GM23338 (cell line): ENCODE measurements at places on chromosomes 16 and 17.

DNA sequence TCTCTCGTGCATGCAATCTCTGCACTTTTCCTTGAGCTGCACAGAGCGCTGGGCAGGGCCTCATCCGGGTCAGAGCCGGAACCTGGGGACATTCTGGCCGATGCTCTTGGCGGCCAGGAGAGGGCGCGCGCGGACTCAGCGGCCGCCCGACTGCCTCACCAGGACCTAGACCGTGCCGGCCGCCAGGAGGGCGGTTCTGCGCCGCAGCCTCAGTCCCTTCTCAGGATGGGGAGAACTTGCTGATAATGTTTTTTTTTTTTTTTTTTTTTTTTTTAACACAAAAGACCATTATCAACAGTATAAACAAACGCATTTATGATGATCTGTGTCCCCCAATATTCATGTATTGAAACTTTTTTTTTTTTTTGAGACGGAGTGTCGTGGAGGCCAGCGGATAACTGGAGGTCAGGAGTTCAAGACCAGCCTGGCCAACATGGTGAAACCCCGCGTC is 8.1 kb upstream of the FLYWCH2 start:
- H3K27ac ChIP-seq: no peak overlapping the region
- peaks cover 11% of the 10 kb centered on the region for H3K27me3 ChIP-seq
- no peak overlapping the region for H3K4me3 ChIP-seq
- no peaks in the 10 kb centered on the region for H3K36me3 ChIP-seq
- 0 out of 2 replicates have a peak, but pooled peaks cover 5% of the 10 kb centered on the region for H3K4me1 ChIP-seq
- peak; percentile 84 for DNase-seq

- H3K4me3 ChIP-seq: no peak overlapping the region
- no peaks in the 10 kb centered on the region for H3K36me3 ChIP-seq
- no peak for DNase-seq
- no peak overlapping the region for H3K27ac ChIP-seq
- no peaks in the 10 kb centered on the region; the same call in 1 of the 2 replicates for H3K4me1 ChIP-seq
- H3K27me3 ChIP-seq: no peaks in the 10 kb centered on the region
Observed at GRCh38 chr16:72947379-72948237, 100.3 kb downstream of the ZFHX3 start.

- no peaks in the 10 kb centered on the region for H3K4me1 ChIP-seq
- DNase-seq: peak; percentile 74
- H3K27ac ChIP-seq: no peak overlapping the region
- no peak overlapping the region for H3K4me3 ChIP-seq
Observed at GRCh38 chr17:30554839-30555751, 77.9 kb downstream of the GOSR1 start.

GRCh38 chr17:66578781-66579489 is 256.0 kb upstream of the CACNG5 start:
- H3K27ac ChIP-seq: no peak overlapping the region
- no peaks in the 10 kb centered on the region for H3K36me3 ChIP-seq
- no peak overlapping the region for H3K4me3 ChIP-seq

DNA sequence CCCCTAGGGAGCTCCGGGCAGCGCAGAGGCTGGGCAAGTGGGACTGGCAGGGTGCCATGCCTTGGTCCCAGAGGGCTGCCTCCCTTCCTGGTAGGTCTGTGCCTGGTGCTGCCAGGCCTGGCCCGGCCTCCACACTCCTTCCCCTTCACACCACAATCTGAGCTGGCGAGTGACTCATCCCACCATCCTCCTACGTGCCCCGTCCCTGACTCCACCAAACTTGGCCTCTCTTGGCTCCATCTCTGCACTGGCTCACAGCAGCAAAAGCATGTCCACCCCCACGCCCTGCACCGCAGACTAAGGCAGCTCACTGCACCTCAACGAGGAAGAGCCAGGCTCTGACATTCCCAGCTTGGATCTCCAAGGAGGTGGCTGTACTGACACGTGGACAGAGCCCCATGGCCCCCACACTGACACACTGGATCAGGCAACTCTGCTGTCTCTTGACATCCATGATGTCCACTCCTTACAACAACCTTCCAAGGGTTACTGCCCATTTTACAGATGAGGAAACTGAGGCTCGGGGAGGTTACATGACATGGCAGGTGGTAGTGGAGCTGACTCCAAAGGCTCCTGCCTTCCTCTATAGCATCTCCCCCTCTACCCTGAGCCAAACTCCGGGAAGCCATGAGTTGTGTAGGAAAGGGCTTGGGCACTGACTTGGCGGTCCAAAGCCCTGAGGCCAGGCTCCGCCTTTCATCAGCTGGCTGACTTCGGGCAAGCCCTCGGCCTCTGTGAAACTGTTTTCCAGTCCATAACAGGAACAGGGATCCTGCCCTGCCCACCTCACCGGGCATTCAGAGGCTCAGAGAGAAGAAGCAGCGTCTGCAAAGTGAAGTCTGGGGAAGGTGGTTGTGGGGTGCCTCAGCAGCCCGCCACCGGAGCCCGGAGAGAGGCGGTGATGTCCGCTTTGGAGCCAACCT is 20.1 kb upstream of the KRT19 start:
- H3K27ac ChIP-seq: no peak overlapping the region
- H3K4me1 ChIP-seq: peaks cover 16% of the 10 kb centered on the region
- H3K27me3 ChIP-seq: no peaks in the 10 kb centered on the region
- H3K36me3 ChIP-seq: no peaks in the 10 kb centered on the region
- DNase-seq: no peak
- peak overlapping the region; percentile 48; the same call in 1 of the 2 replicates for H3K4me3 ChIP-seq
